ENCODE measurements at places on chromosomes 3 and 15.

GRCh38 chr3:28743831-28744230, 395.2 kb upstream of the AZI2 start:
- DNase-seq: no peak

DNA sequence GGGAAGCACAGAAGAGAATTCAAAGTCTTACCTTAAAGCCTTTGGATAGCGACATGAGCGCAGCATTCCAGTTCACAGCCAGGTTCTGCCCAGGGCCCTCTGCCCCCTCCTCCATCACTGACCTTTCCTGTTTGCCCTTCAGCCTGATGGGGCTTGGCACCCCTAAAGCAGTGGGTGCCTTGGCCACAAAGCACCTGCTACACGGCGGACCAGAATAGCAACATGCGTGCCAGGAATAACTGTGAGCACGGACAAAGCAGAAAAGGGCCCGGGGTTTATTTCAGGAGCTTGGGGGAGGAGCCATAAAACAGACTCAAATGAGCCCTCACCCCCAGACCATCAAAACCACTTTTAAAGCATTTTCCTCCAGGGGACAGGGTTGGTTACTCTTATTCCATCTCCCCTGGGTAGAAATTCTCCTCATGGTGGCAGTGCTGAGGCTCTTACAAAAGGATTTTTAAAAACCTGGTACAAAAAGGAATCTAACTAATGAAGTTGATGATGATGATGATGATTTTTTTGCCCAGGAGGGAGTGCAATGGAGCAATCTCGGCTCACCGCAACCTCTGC, 135.4 kb downstream of the KLF13 start:
- no peak for DNase-seq

DNA sequence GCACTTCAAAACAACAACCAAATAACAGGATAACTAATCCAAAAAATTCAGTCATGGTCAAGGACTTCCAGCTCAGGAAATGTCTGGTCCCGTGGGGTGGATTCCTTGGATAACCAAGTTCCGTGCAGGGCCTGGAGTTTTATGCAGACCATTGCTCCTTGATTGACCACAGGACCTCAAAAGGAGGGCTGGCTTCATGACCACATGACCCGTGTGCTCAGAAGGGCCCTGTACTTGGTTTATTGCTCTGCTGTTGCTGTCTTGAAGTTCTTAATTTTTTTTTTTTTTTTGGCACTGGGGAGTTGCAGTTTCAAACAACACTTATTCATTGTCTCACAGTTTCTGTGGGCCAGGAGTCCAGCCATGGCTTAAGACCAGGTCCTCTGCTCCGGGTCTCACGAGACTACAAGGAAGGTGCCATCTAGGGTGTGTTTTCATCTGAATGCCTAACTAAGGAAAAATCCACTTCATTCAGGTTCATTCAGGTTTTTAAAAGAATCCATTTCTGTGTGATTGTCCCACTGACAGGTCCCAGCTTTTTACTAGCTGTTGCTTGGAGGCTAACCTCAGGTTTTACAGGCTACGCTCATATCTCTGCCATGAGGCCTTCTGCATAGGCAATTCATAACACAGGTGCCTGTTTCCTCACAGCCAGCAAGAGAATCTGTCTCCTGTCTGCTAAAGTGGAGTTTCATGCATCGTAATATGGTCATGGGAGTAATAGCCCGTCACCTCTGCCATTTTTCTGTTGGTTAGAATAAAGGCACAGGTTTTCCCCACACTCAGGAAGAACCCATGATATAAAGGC, 65.3 kb downstream of the FLNB start:
- DNase-seq: peak; percentile 72

- DNase-seq: no peak
Measured at GRCh38 chr3:182544542-182544941, 248.8 kb upstream of the ATP11B start.

GRCh38 chr3:185713015-185713414, 111.8 kb downstream of the IGF2BP2 start:
- DNase-seq: no peak

DNA sequence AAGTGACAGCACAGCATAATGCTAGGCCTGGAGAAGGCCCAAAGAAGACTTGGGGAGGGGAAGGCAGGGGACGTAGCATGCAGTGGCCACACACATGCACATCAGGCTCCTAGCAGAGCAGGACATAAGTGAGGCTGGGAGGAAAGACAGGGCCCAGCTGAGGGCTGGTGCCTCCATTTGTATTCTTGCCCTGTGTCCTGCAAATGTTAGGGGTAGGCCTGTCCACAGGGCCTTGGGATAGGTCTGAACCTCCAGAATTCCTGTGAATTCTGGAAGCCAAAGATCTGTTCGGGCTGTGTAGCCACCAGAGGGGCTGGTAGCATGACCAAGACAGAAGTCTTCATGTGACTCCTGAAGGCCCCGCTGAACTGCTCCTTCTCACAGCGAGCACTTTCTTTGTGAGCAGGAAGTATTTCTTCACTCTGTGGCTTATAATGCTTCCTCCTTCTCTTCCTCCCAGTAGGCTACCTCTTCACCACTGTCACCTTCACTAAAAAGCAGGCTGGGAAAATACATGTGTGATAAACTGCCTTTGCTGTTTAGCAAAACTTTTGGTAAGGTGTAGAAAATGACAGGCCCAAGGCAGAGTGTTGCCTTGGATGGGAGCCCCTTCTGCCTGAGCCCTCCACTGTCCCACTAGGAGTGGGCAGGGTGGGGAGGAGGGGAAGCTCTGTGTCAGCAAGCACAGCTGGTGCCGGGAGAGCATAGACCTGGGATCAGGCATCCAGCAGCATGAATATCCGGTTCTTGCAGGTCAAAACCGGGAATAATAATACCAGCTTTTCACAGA, 8.4 kb downstream of the CERS3 start:
- DNase-seq: no peak

DNA sequence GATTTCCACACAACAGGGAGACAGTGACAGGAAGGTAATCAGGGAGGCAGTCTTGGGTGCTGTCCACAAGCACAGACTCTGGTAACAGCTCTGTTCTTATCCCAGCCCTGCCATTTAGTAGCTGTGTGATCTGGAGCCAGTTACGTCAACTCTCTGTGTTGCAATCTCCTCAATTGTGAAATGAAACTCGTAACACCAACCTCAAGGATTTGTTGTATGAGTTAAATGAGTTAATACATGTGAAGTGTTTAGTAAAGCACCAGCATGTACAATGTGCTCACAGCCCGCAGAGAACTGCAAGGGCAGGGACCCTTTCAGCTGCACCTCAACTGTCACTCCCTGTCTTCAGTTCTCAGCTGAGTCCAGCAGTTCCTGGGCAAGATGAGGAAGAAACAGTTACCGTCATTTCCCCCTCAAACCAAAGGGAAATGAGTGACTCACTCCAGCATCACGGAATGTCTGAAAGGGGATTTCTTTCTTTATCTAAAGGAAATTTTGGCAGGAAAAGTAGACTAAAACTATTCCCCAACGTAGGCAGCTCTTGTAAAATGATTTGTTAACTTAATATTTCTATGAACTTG, 39.9 kb upstream of the MB21D2 start:
- DNase-seq: peak; percentile 82

DNA sequence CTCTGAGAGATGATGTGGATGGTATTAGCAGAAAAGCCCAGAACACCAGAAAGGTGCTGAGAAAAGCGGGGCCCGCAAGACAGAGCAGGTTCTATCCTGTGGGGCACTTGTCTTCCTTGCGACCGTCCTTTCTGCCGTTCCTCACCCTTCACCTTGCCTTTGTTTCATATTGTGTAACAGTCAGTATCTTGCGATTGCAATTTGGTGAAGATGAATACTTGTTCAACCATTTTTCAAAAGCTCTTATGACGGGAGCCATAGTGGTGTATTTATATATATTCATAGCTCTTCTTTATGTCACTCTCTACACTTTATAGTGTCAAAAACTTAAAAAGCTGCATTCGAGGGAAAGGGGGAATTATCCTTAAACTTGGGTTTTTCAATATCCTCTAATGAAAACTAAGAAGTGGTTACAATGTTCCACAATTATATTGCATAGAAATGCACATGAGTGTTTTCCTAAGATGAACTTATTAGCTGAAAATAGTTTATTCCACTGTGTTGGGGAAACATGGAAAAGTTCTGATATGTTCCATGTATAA, 797 bp downstream of the MAP3K13 start:
- DNase-seq: no peak

- DNase-seq: no peak
Measured at GRCh38 chr15:67784090-67784781, 41.1 kb upstream of the SKOR1 start.

DNA sequence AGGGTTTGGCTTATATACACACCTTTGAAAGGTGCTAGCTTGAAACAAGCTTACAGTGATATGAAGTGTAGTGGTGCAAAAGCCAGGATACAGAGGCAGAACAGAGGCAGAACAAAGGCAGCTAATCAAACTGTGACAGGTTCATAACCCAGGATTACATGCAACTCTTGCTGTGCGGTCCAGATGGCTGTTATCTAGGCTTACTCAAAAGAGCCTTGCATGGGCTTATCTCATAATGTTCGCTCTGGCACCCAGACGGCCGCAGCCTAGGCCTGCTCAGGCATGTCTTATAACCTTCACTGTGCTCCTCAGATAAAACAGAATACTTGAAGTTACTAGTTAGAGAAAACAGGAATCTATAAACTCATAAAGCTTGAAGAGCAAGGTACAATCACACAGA, 22.8 kb upstream of the NOX5 start:
- no peak for DNase-seq

DNA sequence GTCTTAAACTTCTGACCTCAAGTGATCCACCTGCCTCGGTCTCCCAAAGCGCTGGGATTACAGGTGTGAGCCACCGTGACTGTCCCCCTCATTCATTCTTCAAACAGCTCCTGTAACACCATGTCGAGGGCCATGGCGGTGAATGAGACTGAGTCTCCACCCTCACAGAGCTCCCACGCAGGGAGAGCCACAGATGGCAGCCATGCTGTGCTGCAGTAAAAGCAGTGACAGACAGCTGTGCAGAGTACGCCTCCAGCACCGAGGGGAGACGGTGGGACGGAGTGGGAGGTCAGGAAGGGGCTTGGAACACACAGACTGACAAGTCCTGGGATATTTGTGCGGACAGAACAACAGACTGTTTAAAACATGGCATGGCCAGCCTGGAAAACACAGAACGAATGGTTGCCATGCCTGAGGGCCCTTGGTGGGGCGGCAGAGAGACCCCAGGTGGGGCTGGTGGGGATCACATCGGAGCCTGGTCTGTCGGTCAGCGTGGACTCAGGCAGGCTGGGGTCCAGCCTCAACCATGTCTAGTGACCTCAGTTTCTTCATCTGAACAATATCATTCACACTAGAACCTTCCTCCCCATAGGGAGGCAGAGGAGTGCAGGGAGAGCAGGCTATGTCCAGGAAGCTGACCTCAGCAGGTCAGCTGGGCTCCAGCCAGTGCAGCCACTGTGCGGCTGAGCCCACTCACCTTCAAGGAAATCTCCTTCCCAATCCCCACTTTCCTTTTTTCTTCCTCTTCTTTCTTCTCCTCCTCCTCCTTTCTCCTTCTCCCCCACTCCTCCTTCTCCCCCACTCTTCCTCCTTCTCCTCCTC, 20.6 kb upstream of the LCTL start:
- no peak for DNase-seq

GRCh38 chr3:52483577-52484381, 11.4 kb upstream of the STAB1 start:
- peak; percentile 75 for DNase-seq

DNA sequence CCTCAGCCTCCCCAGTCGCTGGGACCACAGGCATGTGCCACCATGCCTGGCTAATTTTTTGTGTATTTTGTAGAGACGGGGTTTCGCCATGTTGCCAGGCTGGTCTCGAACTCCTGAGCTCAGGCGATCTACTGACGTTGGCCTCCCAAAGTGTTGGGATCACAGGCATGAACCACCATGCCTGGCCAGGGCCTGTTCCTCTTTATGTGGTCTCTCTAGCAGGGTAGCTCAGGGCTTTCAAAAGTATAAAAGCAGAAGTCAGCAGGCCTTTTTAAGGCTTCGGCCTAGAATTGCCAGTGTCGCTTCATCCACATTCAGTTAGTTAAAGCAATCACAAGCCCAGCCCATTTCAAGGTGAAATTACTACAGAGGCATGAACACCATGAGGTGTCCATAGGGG, 7.6 kb downstream of the VHL start:
- no peak for DNase-seq

- DNase-seq: no peak
Measured at GRCh38 chr3:113685124-113685523, 11.3 kb downstream of the USF3 start.

- DNase-seq: no peak
Measured at GRCh38 chr3:138019281-138020069, 9.5 kb downstream of the CLDN18 start.

DNA sequence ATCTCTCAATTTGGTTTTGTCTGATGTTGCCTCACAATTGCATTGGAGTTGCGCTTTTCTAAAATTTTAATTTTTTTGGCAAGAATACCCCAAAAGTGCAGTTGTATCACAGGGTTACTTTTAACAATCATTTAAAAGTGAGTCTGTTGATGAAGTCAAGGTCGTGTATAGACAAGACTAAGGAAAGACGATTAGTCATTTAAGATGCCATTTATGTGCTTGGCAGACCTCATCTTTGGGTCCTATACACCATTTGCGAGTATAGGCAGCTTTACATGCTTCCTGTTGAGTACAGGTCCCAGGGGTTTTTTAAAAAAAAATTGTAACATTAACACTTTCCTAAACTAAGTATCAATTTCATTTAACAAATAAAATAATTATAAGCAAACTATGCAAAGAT, 12.5 kb downstream of the ARNT2 start:
- DNase-seq: no peak

- DNase-seq: no peak
Measured at GRCh38 chr3:192905980-192906678, 11.5 kb downstream of the MB21D2 start.

- no peak for DNase-seq
Measured at GRCh38 chr3:42508562-42508961, 6.1 kb downstream of the VIPR1 start.

- DNase-seq: no peak
Measured at GRCh38 chr15:58584789-58585461, 153.1 kb downstream of the LIPC start.

GRCh38 chr15:71752604-71753289, 57.6 kb upstream of the NR2E3 start:
- peak; percentile 76 for DNase-seq

DNA sequence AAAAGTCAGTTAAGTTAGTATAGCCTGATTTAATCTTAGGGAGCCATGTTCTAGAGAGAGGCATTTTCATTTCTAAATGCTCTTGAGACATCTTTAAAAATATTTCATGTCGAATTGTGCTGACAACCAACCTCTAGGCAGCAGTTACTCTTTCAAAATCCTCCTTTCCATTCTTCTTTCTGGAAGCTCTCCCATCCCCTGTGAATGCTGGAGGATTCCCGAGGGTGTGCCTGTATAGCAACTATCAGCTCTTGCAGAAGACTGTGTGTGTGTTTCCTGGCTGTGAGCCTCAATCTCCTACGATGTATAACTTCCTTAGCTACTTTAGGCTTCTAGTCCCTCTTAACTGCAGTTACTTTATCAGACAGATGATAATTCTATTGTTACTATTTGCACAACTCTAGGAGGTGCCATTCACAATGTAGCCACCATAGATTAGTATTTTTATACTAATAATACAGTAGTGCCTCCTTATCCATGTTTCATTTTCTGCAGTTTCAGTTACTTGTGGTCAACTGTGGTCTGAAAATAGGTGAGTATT, 250.3 kb downstream of the EDEM1 start:
- no peak for DNase-seq

- DNase-seq: no peak
Measured at GRCh38 chr3:120332646-120333045, 16.5 kb downstream of the LRRC58 start.
